H9 (cell line): ENCODE measurements at places on chromosomes 12 and 14. TPM values are rescaled to one million over a fixed set of nuclear protein-coding genes. Genes with fewer than 3 reads are reported as not detected.

The TUNAR gene
- total RNA-seq, result 25.6 and 26.2 TPM in 2 replicates

DNA sequence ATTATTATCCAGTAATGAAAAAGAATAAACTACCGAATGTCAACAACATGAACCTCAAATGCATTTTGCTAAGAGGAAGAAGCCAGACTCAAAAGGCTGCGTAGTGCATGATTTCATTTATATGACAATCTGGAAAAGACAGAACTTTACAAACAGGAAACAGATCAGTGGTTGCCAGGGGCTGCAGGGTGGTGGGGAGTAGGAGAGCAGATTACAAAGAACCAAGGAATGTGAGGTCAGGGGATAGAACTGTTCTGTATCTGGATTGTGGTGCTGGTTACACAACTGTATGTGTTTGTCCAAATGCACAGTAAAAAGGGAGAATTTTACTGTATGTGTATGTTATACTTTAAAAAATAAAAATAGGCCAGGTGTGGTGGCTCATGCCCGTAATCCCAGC is 89.7 kb upstream of the MYL2 start:
- H3K36me3 ChIP-seq, result peaks cover 2% of the 10 kb centered on the region; the same call in 1 of the 3 replicates
- H3K4me3 ChIP-seq, result no peak overlapping the region
- H3K27me3 ChIP-seq, result no peaks in the 10 kb centered on the region
- H3K4me1 ChIP-seq, result peaks cover 3% of the 10 kb centered on the region; the same call in 1 of the 2 replicates
- no peak overlapping the region for H3K27ac ChIP-seq

The GAPDH gene
- 4,581 and 4,651 TPM in 2 replicates for total RNA-seq

- H3K27ac ChIP-seq, result no peak overlapping the region
- peaks cover 6% of the 10 kb centered on the region; the same call in 1 of the 2 replicates for H3K4me1 ChIP-seq
- no peaks in the 10 kb centered on the region for H3K27me3 ChIP-seq
- no peak for DNase-seq
- H3K4me3 ChIP-seq, result no peak overlapping the region
These were observed 45.9 kb upstream of the STXBP6 start for GRCh38 chr14:25095736-25096437.

The ANO6 gene
- total RNA-seq, result 24.3 TPM in 2 replicates

DNA sequence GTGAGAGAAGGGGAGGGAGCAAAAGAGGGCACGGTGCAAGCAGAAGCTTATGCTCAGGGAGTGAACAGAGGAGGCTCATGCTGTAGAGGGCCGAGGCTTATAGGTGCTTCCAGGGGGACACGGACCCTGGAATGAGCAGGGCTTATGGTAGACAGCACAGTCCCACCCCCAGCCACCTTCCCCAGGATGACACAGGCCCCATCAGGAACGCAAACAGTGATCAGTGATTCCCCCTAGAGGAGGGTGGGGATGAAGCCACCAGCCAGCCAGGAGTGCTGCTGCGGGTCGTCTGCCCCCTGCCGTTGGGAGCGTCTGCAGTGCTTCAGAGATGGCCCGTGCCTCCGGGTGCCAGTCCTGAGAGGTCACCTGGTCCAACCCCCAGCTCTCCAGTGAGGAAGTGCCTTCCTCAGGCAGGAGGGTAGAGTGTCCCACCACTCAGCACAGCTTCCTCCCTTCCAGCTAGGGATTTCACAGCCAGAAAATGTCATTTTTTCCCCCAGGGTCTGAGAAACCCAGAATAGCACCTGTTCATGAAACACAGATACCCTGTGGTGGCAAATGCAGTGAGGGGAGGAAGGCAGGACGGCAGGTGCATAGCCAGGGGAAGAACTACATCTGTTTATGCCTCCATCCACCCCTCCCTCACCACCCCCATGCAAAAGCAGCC is 60.7 kb downstream of the SLC6A12 start:
- no peak overlapping the region for H3K27ac ChIP-seq
- H3K27me3 ChIP-seq, result no peaks in the 10 kb centered on the region
- DNase-seq, result peak; percentile 96
- H3K4me1 ChIP-seq, result peaks cover 1% of the 10 kb centered on the region; the same call in 1 of the 2 replicates
- H3K4me3 ChIP-seq, result no peak overlapping the region
- H3K36me3 ChIP-seq, result no peaks in the 10 kb centered on the region; the same call in 2 of the 3 replicates

DNA sequence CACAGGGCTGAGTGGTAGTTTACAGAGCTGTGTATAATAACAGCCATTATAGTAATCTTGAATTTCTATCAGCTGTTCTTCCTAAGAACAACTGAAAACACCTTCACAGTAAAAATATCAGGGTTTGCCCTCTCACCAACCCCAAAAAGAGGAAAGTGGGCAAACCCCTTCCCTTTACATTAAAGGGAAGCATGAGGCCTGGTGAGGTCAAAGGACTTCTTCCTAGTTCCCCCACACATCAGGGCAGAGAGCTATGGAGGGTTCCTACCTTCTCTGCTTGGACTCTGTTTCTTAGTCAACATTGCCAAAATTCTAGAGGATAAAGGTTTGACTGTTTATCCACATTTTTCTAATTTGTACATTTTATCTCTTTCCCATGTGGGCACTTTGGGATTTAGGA is 4.4 kb upstream of the RPAP3 start:
- no peak overlapping the region for H3K27ac ChIP-seq
- H3K36me3 ChIP-seq, result no peaks in the 10 kb centered on the region
- no peak for DNase-seq
- no peaks in the 10 kb centered on the region for H3K27me3 ChIP-seq
- H3K4me3 ChIP-seq, result no peak overlapping the region

DNA sequence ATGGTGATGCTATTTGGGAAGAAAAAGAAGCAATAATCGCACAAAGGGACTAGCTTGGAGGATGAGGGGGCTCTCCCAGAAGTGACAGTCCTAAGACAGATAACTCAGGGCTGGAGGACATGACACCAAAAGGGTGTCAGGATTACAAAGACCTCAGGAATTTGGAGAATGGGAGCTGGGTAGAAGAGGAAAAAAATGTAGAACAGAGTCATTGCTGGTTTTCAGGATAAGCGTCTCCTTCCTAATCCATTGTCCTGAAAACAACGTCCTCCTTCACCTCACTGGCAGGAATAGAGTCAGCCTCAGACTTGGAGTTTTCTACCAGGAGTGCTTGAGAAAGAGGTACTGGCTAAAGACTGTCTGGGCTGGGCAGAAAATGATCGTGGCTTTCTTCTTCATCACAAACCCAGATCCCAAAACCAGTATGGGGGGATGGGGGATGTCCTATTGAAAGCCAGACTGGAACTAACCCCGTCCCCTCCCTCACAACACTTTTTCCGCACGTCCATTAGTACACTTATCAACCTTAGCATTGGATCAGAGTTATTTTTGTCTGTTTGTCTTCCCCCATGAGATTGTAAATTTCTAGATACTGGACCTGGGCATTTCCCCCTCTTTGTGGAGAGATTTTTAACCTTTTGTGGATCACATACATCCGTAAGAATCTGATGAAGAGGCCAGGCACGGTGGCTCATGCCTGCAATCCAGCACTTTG is 14.3 kb downstream of the B4GALNT3 start:
- no peaks in the 10 kb centered on the region for H3K27me3 ChIP-seq
- peaks cover 3% of the 10 kb centered on the region for H3K4me1 ChIP-seq
- no peak overlapping the region for H3K27ac ChIP-seq
- DNase-seq, result peak; percentile 32

GRCh38 chr12:58414398-58414871 is 473.1 kb downstream of the ATP23 start:
- no peaks in the 10 kb centered on the region for H3K27me3 ChIP-seq
- H3K4me3 ChIP-seq, result no peak overlapping the region
- no peaks in the 10 kb centered on the region; the same call in 1 of the 2 replicates for H3K4me1 ChIP-seq
- no peak overlapping the region for H3K27ac ChIP-seq
- no peak for DNase-seq

The IFNG gene
- total RNA-seq, result not detected in 2 replicates

The EFS gene
- total RNA-seq, result 31.9 and 32.1 TPM in 2 replicates
